Hippocampal formation (tissue), 2 donors: ENCODE measurements at places on chromosomes 4 and X.

DNA sequence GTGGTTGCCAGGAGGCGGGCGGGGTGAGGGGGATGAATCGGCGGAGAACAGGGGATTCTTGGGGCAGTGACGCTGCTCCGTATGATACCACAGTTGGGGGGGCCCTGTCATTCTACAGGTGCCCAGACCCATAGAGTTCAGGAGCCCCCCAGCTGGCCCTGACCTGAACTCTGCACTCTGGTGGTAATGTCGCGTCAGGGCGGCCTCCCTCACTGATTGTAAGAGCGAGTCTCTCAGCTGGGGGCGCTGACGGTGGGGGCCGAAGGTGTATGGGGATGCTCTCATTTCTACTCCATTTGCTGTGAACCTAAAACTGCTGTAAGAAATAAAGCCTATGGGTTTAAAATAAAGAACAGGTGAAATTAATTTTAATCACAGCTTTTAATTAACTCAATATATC is 91.8 kb upstream of the PSAPL1 start:
- no peak for DNase-seq

DNA sequence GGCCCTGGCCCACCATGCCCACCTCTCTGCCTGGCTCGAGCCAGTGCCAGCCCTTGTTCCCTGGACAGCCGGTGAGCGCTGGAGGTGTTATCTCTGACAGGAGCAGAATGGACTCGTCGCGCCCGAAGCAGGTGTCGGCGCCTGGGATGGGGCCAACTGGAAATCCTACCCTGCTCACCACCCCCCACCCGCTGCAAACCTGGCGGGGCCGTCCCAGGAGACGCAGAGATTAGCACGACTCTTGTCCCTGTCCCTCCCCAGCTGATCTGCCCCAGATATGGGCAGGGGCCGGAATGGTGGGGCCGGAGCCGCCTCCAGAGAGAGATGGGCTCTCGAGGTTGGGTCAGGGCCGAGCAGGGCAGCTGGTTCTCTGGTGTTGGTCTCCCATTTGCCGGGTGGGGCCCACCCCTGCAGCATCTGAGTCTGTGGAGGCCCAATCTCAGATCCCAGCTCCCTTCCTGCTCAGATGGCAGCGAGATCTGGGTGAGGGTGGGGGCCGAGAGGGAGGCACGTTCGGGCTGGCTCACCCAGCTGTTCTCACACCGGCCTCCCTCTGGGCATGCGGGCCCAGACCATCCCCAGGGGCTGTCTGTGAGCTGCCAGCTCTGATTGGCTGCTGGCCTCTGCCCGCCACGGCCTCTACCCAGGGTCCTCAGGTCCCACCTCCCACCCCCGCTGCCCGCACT is 20.1 kb upstream of the FGFR3 start:
- no peak for DNase-seq

- no peak for DNase-seq
These were observed 461.2 kb upstream of the PCDH7 start for GRCh38 chr4:30258949-30259348.

DNA sequence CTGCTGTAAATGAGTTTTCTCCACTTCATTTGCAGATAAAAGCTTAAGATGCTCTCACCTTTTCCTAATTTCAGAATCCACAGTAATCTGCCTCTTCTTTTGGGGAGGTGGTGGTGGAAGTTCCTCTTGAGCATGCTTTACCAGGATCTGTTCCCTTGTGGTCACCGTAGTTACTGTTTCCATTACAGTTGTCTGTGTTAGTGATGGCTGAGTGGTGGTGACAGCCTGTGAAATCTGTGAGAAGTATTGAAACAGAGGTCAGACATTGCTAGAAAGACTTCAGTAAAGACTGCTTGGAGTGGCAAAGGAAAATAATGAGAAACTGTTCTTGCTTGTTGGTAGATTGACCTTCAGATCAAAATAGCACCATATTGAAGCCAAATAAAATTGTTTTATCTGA is 666.2 kb downstream of the DMD start:
- no peak for DNase-seq

DNA sequence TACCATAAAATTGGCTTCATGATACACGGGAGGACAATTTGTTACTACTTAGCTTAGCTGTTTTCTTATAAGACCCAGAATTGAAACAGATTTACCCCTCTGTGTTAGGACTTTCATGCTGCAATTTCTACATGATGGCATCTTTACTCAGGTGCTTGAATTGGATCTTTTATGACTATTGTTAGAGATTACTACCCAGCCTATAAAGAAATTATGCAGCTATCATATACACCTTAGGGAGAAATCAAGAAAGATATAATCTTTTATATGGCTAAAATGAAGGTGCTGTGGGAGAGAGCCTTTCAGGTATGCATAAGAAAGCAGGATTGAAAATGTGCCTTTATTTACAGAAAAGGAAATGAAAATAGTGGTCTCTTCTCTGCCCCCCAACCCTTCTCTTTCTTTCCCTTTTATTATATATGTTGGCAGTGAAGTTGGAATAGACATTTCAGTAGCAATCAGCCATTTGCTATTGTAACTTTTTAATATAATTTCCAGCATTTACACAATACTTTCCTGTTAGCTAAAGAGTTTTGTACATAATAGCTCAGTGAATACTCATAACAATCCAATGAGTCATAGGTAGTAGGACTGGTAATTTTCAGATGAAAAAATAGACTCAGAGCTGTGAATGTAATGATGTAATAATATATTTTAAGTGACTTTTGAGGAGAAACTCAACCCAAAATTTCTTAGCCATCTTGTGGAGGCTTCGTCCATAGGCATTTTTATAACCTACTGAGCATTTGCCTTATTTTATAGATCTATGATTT is 311.8 kb downstream of the ADGRL3 start:
- no peak for DNase-seq

DNA sequence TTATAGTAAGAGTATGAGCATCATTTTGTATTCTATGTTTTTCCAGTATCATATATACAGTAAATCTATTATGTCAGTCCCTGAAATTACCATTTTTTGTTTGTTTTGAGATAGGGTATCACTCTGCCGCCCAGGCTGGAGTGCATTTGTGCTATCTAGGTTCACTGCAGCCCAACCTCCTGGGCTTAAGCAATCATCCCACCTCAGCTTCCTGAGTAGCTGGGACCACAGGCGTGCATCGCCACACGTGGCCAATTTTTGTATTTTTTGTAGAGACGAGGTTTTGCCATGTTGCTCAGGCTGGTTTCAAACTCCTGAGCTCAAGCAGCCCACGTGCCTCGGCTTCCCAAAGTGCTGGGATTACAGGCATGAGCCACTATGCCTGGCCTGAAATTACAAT is 85.6 kb downstream of the ZNF330 start:
- no peak for DNase-seq

DNA sequence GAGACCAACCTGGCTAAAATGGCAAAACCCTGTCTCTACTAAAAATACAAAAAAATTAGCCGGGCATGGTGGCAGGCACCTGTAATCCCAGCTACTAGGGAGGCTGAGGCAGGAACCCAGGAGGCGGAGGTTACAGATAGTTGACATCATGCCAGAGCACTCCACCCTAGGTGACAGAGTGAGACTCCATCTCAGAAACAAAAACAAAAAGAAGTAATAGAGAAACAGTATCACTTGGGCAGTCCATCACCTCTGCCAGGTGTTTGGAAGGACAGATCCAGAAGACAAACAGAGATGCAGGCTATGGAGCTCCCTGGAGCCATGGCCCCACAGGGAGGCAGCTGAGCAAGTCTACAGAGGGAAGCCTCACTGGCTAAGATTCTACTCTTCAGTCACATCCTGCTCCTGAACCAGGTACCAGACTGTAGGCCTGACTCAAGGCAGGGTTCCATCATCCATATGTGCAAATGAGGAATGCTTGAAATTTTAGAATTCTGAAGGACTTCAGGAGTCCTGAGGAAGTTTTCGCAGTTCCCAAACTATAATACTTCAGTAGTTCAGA is 81.4 kb upstream of the CPEB2 start:
- DNase-seq = no peak

GRCh38 chr4:82898322-82899243 is 2.0 kb upstream of the THAP9 start:
- DNase-seq = no peak

DNA sequence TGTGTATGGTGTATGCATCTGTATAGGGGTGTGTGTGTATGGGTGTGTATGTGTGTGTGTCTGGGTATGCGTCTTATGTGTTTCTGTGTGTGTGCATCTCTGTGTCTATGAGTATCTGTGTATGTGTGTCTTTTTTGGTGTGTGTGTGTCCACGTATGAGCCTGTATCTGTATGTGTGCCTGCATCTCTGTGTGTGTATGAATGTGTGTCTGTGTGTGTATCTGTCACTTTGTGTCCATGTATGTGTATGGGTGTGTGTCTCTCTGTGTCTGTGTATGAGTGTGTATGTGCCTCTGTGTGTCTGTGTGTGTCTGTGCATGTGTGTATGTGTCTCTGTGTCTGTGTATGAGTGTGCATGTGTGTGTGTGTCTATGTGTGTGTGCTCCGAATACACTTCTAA is 24.3 kb downstream of the FAM149A start:
- no peak for DNase-seq

DNA sequence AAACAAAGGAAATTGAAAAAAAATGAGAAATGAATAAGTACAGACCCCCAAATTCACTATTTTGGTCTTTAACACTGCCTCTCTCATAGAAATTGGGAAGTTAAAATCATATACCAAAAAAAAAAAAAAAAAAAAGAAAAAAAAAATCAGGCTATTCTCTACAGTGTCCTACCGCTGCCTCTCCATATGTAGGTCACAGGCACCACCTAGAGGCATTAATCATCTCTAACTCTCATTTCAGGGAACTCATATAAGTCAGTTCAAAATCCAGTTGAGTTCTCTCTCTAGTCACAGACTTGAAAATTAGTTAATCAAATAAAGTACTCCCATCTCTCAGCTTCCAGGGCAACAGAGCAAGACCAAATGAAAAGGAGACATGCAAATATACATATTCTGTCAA is 47.9 kb downstream of the COX18 start:
- no peak for DNase-seq

GRCh38 chr4:141255016-141255415 is 34.3 kb downstream of the ZNF330 start:
- no peak for DNase-seq

DNA sequence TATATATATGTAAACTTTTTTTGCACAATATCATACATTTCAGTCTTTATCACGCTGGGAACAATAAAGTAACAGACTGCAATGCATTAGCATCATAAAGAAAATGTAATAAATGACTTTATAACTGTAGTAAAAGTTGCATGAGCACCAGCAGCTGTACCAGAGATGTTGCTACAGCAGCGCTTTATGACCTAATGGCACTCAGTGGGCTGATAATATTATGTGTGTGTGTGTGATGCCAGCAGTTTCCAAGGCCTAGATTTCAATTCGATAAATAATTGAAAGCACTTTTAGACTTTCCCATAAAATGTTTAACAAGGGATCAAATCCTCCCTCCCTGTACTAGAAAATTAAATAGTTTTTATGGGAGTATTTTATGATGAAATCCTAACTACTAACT is 367.6 kb upstream of the AGA start:
- no peak for DNase-seq

DNA sequence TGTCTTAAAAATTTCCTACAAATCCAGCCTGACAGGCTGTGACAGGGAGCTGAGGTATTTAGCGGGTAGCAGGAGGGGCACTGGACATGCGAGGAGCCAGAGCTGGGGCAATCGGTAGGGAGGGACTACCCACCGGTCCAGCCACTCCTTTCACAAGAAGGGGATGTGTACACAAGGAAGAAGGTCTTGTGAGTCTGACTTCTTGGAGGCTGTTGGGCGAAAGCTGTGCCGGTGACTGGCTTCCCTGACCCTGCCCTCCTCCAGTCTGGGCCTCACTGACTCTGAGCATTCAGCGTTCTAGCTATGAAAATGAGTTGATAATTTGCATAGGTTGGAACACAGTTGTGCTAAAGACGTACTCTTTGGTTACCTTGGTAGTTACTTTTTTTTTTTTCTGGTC is 12.7 kb upstream of the CXCL8 start:
- no peak for DNase-seq

- no peak for DNase-seq
These were observed at the start of gene SCML2 for GRCh38 chrX:18354369-18355223. SCML2 (minus strand) TSS chrX:18354688; CDS start chrX:18334071, 20,617 bp downstream.

DNA sequence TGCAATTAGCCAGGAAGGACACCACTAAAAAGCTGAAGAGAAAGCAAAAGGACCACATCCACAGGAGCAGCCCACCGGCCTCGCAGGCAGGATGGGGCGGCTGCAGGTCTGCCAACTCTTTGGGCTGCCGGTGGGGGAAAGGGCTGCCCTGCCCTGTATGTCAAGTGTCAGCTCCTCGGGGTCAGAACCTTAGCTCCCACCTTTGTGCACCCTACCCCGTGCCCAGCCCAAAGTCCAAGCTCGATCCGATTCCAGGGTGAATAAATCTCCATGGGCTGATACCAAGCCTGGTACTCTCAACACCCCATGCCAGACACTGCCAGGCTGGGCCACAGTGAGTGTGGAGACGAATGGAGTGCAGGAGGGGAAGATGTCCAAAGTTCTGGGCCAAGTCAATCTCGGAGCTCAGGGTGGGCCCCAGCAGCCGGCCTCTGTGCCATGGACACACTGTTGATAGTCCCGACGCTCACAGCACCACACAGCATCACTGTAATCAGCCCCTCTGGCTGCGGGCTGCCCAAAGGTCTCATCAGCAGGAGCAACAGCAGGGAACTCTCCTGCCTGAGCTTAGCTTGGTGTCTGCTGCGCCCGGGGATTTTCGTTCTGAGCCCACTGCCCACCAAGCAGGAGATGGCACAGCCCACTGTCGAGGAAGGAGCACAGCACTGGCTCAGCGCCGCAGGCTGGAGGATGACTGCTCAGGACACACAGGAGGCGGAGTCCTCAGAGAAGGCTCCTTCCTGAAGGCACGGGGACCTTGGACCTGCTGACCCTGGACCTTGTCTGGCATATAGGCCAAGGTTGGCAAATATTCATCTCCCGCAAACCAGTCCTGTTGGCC is 84.4 kb downstream of the JAKMIP1 start:
- DNase-seq = no peak

GRCh38 chrX:70479922-70480659 is 35.5 kb downstream of the DLG3 start:
- DNase-seq = no peak

- no peak for DNase-seq
These were observed 733.4 kb downstream of the ADGRL3 start for GRCh38 chr4:61933527-61933926.

- DNase-seq = no peak
These were observed 174.9 kb upstream of the TECRL start for GRCh38 chr4:64584125-64584524.

- DNase-seq = no peak
These were observed 805.3 kb upstream of the EPHA5 start for GRCh38 chr4:66475596-66475995.

GRCh38 chr4:152643153-152644035 is 36.4 kb downstream of the TMEM154 start:
- no peak for DNase-seq

- no peak for DNase-seq
These were observed 177.8 kb upstream of the GIMD1 start for GRCh38 chr4:106546370-106546769.

DNA sequence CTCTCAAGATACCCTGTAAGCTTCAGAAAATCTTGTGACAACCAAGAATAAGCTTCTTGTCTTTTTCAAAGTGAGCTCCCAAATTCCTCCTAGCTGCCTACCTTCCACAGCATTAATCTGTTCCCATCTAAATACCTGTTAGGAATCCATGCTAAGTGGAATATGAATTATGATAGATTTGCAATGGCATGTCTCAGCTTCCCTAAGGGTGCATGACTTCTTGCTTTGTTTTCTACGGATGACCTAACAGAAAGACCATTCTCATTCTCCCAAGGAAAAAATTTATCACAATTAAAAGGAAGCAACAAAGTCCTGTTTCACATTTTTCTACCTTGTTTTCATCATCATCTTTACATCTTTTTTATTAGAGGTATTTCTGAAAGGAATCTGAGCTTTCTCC is 532.7 kb downstream of the GRXCR1 start:
- DNase-seq = no peak

GRCh38 chr4:7512946-7513345 is 78.2 kb upstream of the PSAPL1 start:
- DNase-seq = no peak
